ENCODE measurements at places on chromosomes 13 and 19.

DNA sequence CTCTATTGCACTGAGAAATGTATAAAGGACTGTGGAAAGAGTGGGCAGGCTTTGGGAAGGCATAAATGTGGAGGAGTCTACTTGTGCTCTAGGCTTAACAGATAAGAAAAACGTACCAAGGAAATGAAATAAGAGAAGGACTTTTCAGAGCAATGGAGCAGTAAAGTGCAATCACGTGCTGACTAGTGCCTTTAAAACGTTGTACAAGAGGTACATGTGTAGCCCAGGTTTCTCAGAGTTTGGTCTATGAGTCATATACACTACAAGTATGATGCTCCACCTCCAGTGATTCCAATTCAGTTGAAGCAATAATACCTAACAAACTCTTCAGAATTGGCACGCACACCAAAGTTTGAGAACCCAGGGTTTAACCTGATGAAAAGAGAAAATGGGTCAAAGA lies 13.4 kb upstream of the FNDC3A start:
- no peaks in the 10 kb centered on the region for H3K27me3 ChIP-seq
- H3K4me1 ChIP-seq = no peaks in the 10 kb centered on the region
- no peaks in the 10 kb centered on the region for H3K36me3 ChIP-seq

DNA sequence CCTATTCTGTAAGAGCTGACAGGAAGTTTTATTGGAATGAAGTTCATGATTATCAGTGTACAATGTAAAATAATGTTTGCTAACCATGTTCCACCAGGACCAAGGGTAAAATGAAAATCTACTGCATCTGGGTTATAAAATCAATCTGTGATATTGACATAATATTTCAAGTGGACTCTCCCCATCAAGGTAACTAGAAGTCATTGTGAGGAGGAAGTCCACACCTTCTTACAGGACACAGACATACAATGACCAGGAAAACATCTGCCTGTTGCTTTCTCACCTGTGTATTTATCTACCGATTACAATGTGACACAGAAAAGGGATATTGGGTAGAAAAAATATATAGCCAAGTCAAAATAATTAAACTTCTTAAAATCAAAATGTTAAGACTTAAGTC lies 140.7 kb upstream of the RFC3 start:
- no peak overlapping the region for H3K4me3 ChIP-seq
- H3K27ac ChIP-seq = no peak overlapping the region
- no peak for DNase-seq
- H3K4me1 ChIP-seq = no peaks in the 10 kb centered on the region

DNA sequence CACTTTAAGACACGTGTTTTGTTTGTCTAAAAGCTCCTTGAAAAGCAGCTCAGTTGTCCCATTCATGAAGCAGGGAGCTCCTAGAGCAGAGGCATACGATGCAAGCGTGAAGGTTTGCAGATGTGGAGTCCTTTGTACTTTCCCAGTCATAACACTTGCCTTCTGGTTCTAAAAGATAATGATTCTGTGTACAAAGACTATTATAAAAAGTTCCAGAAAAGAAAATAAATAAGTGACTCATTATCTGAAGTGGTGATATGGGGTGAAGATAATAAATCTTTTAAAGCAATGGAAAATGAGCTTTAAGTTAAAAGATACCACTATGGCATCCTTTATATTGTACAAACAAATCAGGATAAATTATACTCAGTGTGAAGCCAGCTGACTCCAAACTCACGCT lies 569.9 kb downstream of the MYO16 start:
- no peaks in the 10 kb centered on the region for H3K4me1 ChIP-seq
- H3K36me3 ChIP-seq = no peaks in the 10 kb centered on the region
- no peak for DNase-seq
- no peak overlapping the region for H3K4me3 ChIP-seq

- no peak overlapping the region for H3K27ac ChIP-seq
- H3K4me3 ChIP-seq = no peak overlapping the region
- no peak for DNase-seq
- peaks cover 11% of the 10 kb centered on the region for H3K4me1 ChIP-seq
- no peaks in the 10 kb centered on the region for H3K27me3 ChIP-seq
These were observed 16.0 kb downstream of the TDRD3 start for GRCh38 chr13:60412909-60413616.

GRCh38 chr19:824885-825284 lies 2.8 kb upstream of the AZU1 start:
- H3K4me1 ChIP-seq = no peaks in the 10 kb centered on the region
- no peaks in the 10 kb centered on the region for H3K27me3 ChIP-seq
- H3K36me3 ChIP-seq = no peaks in the 10 kb centered on the region
- no peak overlapping the region for H3K4me3 ChIP-seq

DNA sequence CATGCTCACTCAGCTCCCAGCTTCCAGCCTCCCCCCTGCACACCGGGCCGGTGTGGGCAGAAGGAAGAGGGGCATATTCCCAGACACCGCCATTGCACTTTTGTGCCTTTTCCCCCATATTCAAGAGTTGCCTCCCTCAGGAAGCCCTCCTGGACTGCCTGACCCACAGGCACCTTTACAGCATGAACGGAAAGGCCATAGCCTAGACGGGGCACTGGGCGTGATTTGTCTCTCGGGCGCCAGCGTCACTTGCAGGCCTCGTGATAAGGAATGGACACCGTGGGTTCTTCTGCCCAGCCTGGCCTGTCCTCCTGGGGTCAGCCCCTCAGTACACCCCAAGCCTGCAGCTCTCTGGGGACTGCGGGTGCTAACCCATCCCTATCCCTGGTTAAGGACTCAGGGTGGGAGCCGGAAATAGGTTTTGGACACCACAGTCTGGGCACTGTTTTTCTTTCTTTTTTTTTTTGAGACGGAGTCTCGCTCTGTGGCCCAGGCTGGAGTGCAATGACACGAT lies 933 bp upstream of the UQCR11 start:
- no peak for DNase-seq
- peaks cover 24% of the 10 kb centered on the region for H3K36me3 ChIP-seq
- H3K4me1 ChIP-seq = peaks cover 41% of the 10 kb centered on the region
- peak overlapping the region; percentile 79 for H3K4me3 ChIP-seq
- no peaks in the 10 kb centered on the region for H3K27me3 ChIP-seq
- peak overlapping the region; percentile 97 for H3K27ac ChIP-seq

GRCh38 chr13:46521921-46522747 lies 30.8 kb upstream of the LRCH1 start:
- H3K4me3 ChIP-seq = no peak overlapping the region
- no peak for DNase-seq
- no peak overlapping the region for H3K27ac ChIP-seq
- no peaks in the 10 kb centered on the region for H3K4me1 ChIP-seq
